DMS79 (cell line): ENCODE measurements at places on chromosomes 1 and 21.
A peak's percentile ranks its signal among the peaks of the same experiment; 100 is the strongest.

GRCh38 chr1:162067466-162067865 is 2.0 kb upstream of the NOS1AP start:
- no peak for DNase-seq

GRCh38 chr1:178060789-178061556 is 32.9 kb upstream of the RASAL2 start:
- DNase-seq, result no peak

DNA sequence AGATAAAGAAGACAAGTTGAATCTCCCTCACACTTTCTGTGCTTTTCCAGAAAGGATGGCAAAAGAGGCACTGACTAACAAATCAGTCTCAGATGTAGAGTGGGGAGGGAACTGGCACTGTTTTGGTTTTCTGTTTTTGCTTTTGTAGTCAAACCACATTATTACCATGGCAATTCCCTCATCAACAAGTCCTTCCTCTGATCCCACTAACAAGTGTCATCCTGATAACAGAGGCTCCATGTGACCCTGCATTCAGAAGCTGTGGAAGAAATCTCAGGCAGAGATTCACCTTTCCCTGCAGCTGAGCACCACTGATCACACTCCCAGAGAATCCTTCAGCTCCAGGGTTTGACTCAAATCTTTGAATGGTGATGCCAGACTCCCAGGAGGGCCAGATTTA is 203.4 kb downstream of the TNR start:
- DNase-seq, result no peak

DNA sequence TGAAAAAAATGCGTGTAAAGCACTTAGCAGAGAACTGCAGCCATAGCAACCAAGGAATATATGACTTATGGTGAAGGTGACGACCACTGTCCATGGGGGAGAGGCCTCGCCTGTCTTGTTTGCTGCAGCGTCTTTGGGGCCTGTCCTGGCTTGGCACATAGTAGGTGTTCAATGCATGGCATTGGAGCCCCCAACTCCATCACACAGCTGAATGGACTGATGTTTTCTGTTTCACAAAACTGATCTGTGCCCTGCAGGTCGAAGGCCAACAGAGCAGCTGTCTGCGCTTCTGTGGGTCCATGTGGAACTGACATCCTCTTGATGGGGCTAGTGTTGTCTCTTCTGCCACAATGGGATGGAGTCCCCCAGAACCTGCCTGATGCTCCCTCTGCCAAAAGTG is 296.0 kb downstream of the PTPRU start:
- no peak for DNase-seq

GRCh38 chr1:209382231-209383100 is 201.0 kb upstream of the CAMK1G start:
- DNase-seq, result no peak

GRCh38 chr1:234393190-234393589 is 19.9 kb downstream of the COA6 start:
- DNase-seq, result no peak

GRCh38 chr1:157521056-157521455 is 31.3 kb downstream of the FCRL5 start:
- DNase-seq, result no peak

- no peak for DNase-seq
These were observed 3.5 kb downstream of the GAS5 start for GRCh38 chr1:173864179-173864867.

GRCh38 chr1:54986533-54986932 is 6.1 kb downstream of the TMEM61 start:
- no peak for DNase-seq

- DNase-seq, result no peak
These were observed 938 bp upstream of the ACTN2 start for GRCh38 chr1:236685205-236685916.

DNA sequence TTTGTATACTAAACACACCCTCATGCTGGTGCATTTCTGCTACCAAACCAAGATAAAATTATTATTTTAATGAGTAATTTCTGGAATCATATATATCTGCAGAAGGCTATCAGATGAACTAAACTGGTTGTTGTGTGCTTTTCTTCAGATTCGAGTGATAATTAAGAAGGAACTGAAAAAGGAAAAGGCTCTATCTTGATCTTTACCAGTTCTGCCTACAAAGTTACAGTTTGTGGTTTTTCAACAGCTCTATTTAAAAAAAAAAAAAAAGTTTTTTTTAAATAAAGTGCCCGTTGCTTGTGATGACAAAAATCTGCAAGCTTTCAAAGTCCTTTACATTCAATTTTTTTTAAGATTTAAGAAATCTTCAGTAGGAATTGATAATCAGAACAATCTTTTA is 13.6 kb downstream of the DENND1B start:
- DNase-seq, result no peak

GRCh38 chr1:103783944-103784377 is 34.3 kb downstream of the AMY1C start:
- no peak for DNase-seq

- DNase-seq, result no peak
These were observed 1.0 kb upstream of the HAO2 start for GRCh38 chr1:119367432-119368124.

DNA sequence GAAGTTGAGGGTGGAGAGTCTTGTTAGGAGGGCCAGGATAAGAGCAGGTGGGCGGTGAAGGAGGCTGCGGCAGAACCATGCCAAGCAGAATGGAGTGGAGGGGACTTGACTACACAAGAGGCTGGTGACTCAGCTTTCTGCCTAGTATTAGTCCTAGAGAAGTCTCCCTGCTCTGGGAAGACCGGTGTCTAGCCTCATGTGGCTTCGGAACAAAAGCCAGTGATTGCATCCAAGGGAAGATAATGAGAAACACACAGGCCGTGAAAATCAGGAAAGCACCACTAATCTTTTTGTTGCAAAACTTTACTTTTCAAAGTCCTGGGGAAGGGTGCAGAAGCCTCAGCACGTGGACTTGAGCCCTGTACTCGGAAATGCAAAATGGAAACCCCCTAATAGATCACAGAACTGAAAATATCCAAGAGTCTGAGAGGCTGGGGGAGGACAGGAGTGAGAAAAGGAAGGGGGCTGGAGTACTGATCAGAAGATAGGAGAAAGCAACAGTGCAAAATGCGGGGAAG is 31.4 kb downstream of the DDR2 start:
- DNase-seq, result peak; percentile 41

- no peak for DNase-seq
These were observed 258.3 kb downstream of the ATG4C start for GRCh38 chr1:63042278-63042677.

DNA sequence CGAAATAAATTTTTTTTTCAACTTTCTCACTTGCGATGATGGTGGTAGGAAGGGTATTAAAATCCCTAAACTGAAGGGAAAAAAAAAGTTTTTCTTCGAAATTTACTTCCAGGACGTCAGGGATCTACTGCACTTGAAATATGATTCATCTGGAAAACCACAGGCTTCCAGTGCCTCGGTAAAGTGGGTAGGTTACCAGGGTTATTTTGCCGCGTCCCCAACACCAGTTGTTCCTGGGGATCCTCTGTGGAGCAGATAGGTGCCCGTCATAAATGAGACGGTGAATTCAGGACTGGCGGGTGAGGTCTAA is 773 bp downstream of the RABIF start:
- DNase-seq, result peak; percentile 67

DNA sequence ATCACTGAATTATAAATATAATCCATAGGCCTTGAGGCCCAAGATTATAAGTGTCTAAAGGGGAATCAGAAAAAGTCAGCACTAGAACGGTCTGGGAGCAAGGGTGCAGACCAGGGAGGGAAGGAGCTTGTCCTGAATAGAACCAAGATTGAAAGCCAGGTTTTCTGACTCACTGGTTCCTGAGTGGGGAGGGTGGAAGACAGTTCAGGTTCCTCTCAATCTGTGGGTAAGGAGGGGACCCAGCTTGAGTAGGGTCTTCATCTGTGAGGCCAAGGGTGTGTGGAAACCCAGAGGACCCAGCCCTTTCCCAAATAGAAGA is 842 bp downstream of the LENEP start:
- no peak for DNase-seq

DNA sequence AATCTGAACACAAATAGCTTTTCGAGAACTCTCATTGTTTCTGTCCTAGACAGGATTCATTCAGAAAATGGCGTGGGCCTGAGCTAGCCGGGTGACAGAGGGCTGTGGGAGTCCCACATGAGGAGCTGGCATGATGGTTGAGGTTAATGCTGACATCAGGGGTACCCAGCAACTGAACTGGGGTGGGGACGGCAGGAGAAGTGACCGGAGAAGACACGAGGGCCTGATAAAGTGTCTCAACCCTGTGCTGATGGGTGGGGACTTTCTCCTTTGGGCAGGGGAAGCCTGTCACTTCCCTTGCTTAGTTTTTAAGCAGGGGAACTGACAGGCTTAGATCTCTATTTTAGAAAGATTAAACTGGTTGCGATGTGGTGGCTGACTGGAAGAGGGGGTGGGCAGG is 14.6 kb downstream of the CHIT1 start:
- no peak for DNase-seq
